ENCODE measurements at places on chromosomes 3 and 15.

DNA sequence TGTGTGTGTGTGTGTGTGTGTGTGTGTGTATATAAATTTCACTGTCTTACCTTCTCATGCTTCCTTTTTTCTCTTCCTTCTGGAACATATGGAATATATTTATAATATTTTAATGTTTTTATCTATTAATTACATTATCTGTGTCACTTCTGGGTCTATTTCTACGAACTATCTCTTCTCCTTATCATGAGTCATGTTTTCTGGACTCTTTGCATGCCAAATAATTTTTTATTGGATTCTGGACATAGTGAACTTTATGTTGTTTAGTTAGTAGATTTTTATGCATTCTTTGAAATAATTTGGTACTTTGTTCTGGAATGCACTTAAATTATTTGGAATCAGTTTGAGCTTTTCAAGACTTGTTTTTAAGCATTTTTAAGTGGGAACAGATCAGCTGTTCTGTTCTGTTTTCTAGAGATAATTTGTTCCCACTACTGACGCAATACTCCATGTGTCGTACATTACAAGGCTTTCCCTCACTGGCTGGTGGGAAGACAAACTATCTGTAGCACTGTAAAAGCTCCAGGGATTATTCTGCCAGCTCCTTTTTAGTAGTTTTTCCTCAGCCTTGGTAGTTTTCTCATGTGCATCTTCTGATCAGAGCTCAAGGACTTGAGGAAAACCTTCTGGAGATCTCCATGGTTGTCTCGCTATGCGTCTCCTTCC, 302.0 kb downstream of the CLSTN2 start:
- DNase-seq = no peak

- DNase-seq = peak; percentile 62
Observed at GRCh38 chr15:50906954-50907600, 1.4 kb upstream of the AP4E1 start.

DNA sequence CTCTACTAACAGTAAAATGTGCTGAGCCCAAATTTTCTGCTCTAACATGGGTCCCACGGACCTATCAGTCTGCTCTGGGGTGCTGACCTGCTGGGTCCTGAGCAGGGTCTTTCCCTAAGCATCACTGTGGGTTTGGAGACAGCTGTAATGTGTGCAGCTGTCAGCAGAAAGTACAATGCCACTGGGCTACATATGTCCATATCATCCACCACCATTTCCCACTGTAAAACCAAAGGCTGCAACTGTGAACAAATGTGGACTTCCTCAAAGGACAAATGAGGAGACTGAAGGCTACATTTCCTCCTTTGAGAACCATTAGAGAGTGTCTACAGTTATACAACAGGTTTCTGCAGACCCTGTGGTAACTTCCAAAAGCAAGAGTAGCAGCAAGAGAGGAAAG, 33.8 kb upstream of the IP6K2 start:
- no peak for DNase-seq

DNA sequence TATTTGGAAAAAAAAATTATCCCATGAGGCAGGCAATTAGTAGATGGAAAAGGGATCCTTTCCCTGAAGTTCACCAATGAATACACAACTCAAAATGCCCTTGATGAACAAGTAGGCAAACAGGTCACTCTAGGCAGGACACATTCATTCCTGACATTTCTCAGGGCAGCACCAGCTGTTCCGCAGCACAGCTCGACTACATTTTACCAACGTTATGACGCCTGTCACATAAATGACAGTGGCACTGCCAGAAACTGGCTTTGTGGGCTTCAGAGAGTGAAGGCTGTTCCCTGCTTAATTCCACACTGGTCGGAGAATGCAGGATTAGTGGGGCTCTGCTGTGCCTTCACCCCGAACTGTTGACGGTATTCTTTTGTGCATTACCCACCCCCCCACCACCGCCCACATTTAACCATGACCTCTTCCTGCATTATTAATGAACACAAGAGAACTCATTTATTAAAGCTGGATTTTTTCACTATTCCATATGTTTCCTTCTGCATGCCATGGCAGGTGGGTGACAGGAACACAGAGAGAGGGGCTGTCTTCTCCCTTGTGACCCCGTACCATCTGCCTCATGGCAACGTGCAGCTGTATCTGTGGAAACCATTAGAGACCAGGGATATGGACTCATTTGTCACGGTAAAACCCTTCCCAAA, 197.6 kb downstream of the PDZRN3 start:
- DNase-seq = no peak

DNA sequence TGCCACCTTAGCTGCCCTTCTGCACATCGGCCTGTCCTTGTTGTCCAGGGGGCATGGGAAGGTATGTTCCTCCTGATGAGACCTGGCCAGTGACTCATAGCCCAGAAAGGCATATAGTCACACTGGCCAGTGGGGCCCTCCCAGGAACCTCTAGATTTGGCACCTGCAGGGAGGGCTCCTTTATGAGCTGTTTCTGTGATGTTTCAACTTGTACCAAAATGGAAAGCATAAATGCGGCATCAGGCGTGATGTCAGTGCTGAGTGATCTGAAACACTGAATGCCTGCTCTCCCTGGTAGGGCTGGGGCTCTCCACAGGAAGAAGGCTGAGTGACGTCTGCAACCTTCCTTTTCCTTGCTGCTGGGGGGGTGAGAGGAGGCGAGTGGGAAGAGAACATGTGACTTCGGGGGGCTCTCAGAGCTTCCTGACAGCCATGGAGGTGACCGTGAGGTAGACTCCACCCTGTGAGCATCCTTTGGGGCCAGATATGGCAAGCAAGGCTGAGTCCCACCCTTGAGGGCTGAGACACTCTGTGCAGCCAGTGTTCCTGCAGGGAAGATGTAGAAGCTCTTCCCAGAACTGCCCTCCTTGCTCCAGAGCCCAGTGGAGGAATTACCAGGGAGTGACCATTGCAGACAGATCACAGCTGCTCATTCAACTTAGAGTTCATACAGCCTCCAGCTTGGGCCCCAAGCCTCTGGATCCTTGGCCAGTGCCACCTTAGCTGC, 37.1 kb upstream of the APEH start:
- no peak for DNase-seq

DNA sequence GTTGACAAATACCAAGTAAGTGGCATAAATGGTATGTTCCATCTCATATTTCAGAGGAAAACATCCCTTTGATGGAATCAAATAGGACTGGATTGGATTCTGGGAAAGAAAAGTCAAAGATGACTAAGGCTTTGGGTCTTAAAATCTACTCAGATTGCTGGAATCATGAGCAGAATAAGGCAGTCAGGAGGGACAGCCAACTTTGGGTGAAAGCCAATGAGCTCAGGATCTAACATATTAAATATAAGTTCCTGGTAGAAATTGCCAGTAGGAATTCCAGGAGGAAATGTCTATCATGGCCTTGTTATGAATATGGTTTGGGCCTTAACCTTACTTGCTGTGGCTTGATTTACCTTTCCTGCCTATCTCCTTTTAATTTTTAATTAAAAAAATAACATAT, 55.3 kb downstream of the ISL2 start:
- DNase-seq = no peak

- peak; percentile 81 for DNase-seq
Observed at GRCh38 chr15:90231028-90232017, 2.4 kb downstream of the CIB1 start.

DNA sequence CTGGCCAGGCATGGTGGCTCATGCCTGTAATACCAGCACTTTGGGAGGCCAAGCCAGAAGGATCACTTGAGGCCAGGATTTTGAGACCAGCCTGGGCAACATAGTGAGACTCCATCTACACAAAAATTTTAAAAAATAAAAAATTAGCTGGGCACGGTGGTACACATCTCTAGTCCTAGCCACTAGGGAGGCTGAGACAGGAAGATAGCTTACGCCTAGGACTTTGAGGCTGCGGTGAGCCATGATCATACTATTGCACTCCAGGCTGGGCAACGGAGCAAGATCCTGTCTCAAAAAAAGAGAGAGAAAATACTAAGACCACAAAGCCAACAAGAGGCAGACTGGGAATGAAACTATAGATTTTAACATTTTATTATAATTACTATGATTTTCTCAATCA, 4.1 kb downstream of the MB21D2 start:
- DNase-seq = no peak

GRCh38 chr15:39142500-39142899, 438.4 kb upstream of the THBS1 start:
- no peak for DNase-seq

DNA sequence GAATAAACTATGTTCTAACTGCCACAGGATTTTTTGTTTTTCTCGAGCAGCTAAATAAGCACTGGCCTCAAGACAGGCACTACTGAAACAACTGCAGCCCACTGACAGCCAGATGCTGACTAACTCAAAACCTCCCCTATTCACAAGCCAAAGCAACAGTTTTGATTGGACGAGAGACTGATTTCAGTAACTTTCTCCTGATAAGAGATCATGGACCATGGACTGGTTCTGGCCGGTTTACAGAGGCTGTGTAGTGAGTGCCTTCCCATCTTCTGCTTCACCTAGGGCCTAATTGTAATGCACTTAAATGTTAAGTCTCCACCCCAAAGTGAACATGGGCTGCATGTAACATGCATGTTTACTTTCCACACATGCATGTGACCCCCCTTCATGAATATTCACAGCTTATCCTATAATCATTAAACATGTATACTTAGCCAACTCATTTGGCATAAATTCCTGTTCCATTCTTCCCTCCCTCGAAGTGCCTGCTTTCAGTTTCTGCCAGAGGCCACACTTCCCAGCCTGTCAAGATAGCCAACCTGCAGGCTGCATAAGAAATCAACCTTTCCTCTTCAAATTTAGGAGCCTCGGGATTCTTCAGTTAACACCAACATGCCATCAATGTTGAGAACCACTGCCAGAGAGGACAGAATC, 108.2 kb downstream of the ULK4 start:
- no peak for DNase-seq

DNA sequence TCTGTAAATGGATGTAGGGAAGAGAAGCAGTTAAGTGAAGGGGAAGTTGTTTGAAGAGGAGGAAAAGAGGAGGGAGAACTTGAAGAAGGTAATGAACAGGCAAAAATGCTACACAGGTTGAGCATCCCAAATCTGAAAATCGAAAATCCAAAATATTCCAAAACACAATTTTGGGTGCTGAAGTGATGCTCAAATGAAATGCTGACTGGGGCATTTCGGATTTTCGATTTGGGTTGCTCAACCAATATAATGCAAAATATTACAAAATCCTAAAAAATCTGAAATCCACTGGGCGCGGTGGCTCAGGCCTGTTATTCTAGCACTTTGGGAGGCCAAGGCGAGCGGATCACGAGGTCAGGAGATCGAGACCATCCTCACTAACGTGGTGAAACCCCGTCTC, 61.9 kb upstream of the CDAN1 start:
- no peak for DNase-seq

DNA sequence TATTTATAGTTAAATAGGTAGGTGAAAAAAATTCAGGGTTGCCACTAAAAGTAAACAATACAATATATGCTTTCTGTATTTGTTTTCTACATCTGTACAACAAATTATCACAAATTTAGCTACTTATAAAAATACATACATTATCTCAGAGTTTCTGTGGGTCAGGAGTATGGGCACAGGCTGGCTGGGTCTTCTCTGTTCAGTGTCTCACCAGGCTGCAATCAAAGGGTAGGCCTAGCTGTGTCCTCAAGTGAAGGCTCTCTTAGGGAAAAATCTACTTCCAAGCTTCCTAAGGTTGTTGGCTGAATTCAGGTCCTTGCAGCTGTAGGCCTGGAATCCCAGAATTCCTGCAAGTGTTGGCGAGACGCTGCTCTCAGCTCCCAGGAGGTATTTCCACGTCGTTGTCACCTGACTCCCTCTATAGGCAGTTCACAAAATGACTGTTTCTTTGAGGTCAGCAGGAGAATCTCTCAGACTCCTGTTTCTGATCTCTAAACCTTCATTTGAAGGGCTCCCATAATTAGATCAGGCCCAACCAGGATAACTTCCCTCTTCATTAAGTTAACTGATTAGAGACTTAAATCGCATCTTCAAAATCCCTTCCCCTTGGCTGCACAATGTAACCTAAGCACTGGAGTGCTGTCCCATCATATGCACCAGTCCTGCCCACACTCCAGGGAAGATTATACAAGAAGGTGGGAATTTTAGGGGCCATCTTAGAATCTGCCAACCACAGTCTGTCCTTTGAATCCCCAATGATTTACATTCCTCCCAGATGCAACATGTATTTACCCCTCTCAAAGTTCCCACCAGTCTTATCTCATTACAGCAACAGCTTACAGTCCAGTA, 296.6 kb downstream of the SUCLG2 start:
- DNase-seq = no peak

DNA sequence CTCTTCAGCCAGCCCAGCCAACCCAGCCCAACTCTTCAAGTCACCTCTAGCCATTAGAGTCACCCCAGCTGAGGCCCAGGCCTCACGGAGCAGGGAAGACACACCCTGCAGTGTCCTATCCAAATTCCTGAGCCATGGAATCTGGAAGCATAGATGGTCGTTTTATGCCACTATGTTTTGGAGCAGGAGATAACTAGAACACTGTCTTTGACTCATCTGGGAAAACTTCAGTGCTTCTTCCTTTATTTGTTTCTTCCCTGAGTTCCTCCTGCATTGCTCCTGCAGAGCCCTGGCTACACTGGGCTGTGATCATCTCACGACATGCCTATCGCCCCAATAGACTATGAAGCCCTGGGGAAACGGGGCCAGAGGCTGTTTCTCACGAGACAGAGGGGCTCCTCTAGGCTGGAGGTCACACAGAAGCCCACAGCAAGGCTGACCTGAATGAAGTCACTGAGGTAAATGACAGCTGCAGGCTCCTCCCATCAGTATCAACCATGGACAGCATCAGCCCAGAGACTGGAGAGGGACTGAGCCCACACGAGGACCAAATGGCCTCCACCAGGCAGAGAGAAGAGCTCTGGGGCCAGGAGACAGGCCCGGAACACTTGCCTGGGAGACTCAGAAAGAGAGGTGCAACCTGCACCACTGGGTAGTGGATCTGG, 22.7 kb downstream of the CRABP1 start:
- no peak for DNase-seq

DNA sequence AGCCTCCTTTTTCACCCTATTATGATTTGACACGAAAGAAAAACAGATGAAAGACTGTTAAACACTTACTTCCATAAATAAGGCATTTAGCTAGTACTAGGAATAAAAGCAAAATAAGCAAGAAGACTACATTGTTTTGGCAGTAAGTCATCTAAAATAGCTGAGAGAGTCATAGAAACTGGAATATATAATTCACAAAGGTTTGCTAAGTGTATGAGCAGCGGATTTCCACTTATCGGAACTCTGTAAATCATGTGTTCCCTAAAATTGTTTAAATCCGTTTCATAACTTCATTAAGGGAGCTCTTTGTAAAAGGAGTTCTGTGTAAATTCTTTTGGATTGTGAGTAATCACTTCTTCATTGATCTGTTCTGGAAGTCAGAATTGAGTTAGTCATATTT, 202.5 kb upstream of the CBLB start:
- DNase-seq = no peak

GRCh38 chr3:149618151-149619123, 39.4 kb downstream of the WWTR1 start:
- no peak for DNase-seq

GRCh38 chr15:38257676-38258075, 5.0 kb downstream of the SPRED1 start:
- DNase-seq = no peak

- no peak for DNase-seq
Observed at GRCh38 chr3:152322756-152323155, 54.0 kb downstream of the MBNL1 start.

- no peak for DNase-seq
Observed at GRCh38 chr15:62888623-62889022, 153.9 kb upstream of the TPM1 start.

GRCh38 chr15:84811151-84811550, 6.0 kb upstream of the ALPK3 start:
- no peak for DNase-seq

Measured in T-helper 1 cell (primary cell).